Naive thymus-derived CD4-positive, alpha-beta T cell (primary cell): ENCODE measurements at places on chromosomes 4 and X.

GRCh38 chrX:48021026-48021900 lies 14.5 kb downstream of the SPACA5 start:
- peak; percentile 57 for DNase-seq

- no peak for DNase-seq
These were observed 31.8 kb downstream of the USP11 start for GRCh38 chrX:47264483-47265173.

DNA sequence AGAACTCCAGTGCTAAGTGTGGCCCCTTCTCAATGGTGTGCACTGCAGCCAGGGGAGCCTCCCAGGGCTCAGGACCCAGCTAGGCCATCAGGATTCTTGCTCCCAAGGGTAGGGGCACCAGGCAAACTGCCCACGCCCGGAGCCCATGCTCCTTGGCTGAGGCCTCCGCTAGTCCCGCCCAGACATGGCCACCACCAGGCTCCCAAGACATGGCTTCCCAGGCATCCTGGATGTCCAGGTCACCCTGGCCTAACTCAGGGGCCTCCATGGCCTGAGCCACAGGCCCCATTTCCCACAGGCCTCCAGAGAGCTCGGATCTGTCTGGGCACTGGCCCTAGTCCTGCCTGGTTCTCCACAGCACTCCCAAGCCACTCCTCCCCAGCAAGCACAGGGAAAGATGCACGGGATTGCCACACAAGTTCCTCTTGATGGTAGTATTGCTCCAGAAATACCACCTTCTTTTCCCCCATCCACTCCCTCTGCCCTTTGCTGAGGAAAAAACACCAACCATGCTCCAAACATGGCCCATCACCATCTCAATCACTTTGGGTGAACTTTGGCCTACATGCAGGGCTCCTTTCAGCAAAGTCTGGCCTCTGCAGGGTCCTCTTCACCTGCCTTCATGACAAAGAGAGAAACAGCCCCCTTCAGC lies 274.7 kb upstream of the AGTR2 start:
- DNase-seq: no peak

DNA sequence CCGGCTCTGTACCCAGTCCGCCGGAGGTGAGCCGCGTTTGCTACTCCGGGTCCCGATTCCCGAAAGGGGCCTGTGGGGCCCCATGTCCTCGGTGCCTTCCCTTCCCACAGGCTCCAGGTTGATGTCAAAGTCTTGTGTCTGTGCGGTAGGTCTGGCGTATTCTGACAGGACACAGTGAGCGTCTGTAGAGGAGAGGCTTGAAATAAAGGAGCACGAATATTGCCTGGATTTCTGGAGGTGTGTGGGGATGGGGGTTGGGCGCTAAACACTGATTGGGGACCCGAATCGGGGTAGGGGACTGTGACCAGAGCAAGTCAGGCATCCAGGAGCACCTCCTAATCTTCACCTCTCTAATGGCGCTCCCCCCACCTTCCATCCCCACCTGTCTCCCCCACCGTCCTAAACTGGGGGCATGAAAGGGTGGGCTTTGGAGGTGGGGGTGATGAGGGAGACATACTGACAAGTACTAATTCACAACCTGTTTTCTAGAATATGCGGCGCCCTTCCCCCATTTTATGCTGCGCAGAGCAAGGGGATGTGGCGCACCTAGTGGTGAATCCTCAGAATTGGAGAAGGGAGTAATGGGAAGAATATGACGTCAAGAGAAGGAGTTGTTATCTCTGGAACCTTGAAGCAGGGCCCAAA lies 855 bp downstream of the GPRASP2 start:
- peak; percentile 23 for DNase-seq
